ENCODE measurements at places on chromosomes 2 and 18. TPM values are rescaled to one million over a fixed set of nuclear protein-coding genes. Genes with fewer than 3 reads are reported as not detected.
A peak's percentile ranks its signal among the peaks of the same experiment; 100 is the strongest.

Gene MAP4K4
- total RNA-seq = 92.8 TPM

Gene LOXL3
- total RNA-seq = 0.25 TPM

Gene SEPTIN10
- total RNA-seq = 2.6 TPM

Gene TDRD15
- total RNA-seq = not detected

Gene OR6B2
- total RNA-seq = not detected

Gene LINC00305
- not detected for total RNA-seq

Gene DPY30
- 12.4 TPM for total RNA-seq

DNA sequence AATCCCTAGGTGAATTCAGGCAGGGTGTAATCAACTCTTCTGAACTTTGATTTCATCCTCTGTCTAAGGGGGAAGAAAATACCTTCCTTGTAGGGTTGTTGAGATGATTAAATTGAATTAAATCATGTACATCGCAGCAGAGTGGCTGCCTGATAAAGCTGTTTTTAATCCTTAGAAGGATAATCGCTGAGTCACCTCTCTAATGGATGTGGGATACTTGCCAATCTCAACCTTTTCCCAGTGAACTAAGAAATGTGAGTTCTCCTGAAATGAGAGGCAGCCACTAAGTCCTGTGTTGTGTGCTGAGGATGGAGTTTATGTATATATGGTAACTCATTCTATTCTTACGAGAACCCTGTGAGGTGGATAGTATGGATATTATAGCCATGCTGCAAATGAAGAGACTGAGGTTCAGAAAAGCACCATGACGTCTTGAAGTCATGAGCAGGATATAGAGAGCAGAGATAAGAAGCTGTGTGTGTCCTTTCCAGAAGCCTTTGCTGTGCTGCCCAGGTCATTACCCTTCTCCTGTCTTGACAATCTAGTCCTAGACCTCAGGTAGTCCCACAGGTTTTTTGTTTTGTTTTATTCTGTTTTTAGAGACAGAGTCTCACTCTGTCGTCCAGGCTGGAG is 93.3 kb downstream of the HNRNPLL start:
- H3K4me1 ChIP-seq = peaks cover 7% of the 10 kb centered on the region
- no peaks in the 10 kb centered on the region for H3K36me3 ChIP-seq
- no peak for DNase-seq
- no peak overlapping the region for H3K27ac ChIP-seq
- H3K4me3 ChIP-seq = no peak overlapping the region

DNA sequence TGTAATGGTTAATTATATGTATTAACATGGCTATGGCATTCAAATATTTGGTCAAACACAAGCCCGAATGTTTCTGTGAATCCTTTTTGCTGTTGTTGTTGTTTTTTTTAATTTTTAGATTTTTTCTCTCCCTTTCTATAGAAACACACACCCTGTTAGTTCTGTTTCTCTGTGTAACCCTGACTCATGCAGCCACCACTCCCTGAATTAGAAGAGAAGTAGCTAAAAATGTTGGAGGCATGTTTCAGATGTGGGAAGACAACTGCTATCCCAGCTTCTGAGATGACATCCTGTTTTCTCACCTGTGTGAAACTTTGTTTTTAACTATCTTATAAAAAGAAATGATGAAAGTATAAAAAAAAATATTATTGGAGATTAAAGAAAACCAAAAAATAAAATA is 219.6 kb upstream of the RGPD4 start:
- DNase-seq = no peak
- no peaks in the 10 kb centered on the region for H3K36me3 ChIP-seq
- no peak overlapping the region for H3K27ac ChIP-seq

DNA sequence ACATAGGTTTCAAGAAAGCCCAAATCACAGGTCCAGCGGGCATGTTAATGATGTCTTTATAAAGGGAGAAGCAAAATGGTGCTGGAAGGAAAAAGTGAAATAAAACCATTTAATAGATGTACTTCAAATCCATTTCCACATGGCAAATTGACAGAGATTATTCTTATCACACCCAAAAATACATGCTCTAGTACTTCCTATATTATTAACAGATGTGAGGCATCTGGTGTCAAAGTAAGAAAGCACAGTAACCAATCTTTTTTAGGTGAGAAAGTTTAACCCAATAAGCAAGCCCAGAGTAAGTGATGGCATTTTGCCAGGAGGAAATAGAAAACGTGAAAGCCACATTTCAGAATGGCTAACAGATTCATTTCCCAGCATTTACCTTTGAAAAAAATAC is 128.0 kb downstream of the ABCA12 start:
- H3K27ac ChIP-seq = no peak overlapping the region
- no peak for DNase-seq
- no peaks in the 10 kb centered on the region for H3K27me3 ChIP-seq
- H3K4me1 ChIP-seq = no peaks in the 10 kb centered on the region

GRCh38 chr2:231900486-231900942 is 25.7 kb downstream of the NPPC start:
- no peak overlapping the region for H3K4me3 ChIP-seq
- peaks cover 2% of the 10 kb centered on the region for H3K4me1 ChIP-seq
- H3K27me3 ChIP-seq = no peaks in the 10 kb centered on the region
- no peak overlapping the region for H3K27ac ChIP-seq
- H3K36me3 ChIP-seq = no peaks in the 10 kb centered on the region
- peak; percentile 33 for DNase-seq

GRCh38 chr18:57743008-57743407 is 60.1 kb downstream of the ATP8B1 start:
- H3K27me3 ChIP-seq = no peaks in the 10 kb centered on the region
- no peak overlapping the region for H3K27ac ChIP-seq
- H3K36me3 ChIP-seq = no peaks in the 10 kb centered on the region
- H3K4me1 ChIP-seq = no peaks in the 10 kb centered on the region
- DNase-seq = no peak

- no peaks in the 10 kb centered on the region for H3K27me3 ChIP-seq
- H3K36me3 ChIP-seq = no peaks in the 10 kb centered on the region
- no peak for DNase-seq
- H3K27ac ChIP-seq = no peak overlapping the region
Measured at GRCh38 chr18:44729631-44730101, 49.0 kb downstream of the SETBP1 start.

- no peaks in the 10 kb centered on the region for H3K4me1 ChIP-seq
- no peaks in the 10 kb centered on the region for H3K36me3 ChIP-seq
- H3K4me3 ChIP-seq = no peak overlapping the region
- no peaks in the 10 kb centered on the region for H3K27me3 ChIP-seq
- H3K27ac ChIP-seq = no peak overlapping the region
Measured at GRCh38 chr2:140502951-140503630, 1627.7 kb downstream of the LRP1B start.

DNA sequence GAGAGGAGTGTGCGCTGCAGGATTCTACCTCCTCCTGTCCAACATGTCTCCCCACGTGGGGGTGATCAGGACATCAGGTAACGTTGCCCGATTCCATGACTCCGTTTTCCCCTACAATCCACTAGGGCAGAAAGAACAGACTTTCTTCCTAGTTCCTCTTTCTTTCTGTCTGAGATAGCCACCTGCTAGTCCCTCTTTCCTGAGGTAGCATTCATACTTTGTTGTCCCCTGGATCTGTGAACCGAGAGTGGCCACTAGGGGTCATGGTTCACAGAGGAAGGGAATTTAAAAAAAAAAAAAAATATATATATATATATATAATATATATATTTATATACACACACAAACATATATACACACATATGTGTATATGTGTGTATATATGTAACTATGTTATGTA is 210.0 kb upstream of the ZNF521 start:
- no peak overlapping the region for H3K4me3 ChIP-seq
- no peaks in the 10 kb centered on the region for H3K36me3 ChIP-seq
- H3K27me3 ChIP-seq = no peaks in the 10 kb centered on the region
- H3K4me1 ChIP-seq = no peaks in the 10 kb centered on the region
- no peak overlapping the region for H3K27ac ChIP-seq
- DNase-seq = no peak

DNA sequence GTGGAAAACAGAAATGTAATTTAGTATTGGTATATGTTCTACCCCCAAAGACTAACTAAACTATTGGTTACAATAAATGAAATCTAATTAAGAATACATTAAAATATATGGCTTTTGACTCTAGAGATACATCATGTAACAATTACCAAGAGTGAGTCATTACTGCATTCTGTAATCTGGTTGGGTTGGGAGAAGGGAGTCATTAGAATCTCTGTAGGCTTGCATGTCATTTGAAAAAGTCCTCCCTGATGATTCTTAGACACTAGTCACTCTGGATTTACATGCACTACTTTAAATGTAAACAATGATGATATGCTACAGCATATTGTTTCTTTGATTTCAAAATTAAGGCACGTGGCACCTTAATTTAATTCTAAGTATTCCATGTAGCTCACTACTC is 293.4 kb upstream of the CHST9 start:
- H3K27me3 ChIP-seq = no peaks in the 10 kb centered on the region
- no peak overlapping the region for H3K4me3 ChIP-seq
- no peak overlapping the region for H3K27ac ChIP-seq
- H3K36me3 ChIP-seq = no peaks in the 10 kb centered on the region
- no peak for DNase-seq

- DNase-seq = no peak
- peaks cover 13% of the 10 kb centered on the region for H3K27me3 ChIP-seq
- H3K36me3 ChIP-seq = no peaks in the 10 kb centered on the region
- H3K27ac ChIP-seq = no peak overlapping the region
Measured at GRCh38 chr2:71256421-71256820, 29.5 kb upstream of the PAIP2B start.

DNA sequence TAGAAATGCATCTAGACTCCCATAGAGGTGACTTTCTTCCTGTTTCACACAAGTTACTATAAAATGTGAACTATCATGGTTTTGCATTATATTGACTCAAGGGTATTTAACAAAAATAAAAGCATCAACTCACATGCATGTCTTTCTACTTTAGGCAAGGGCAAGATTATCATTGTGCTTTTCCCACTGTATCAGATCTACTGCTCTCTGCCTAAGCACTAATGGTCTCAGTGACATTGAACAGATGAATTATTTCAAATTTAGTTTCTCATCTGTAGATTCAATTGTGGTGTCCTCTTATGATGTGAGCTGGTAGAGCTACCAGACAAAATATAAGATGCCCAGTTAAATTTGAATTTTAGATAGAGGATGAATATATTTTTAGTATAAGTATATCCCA is 113.9 kb downstream of the MTX2 start:
- H3K27ac ChIP-seq = no peak overlapping the region
- no peaks in the 10 kb centered on the region for H3K4me1 ChIP-seq
- no peaks in the 10 kb centered on the region for H3K36me3 ChIP-seq
- DNase-seq = no peak
- no peak overlapping the region for H3K4me3 ChIP-seq

GRCh38 chr2:74239346-74239745 is 40.9 kb downstream of the MTHFD2 start:
- H3K27me3 ChIP-seq = no peaks in the 10 kb centered on the region
- no peaks in the 10 kb centered on the region for H3K4me1 ChIP-seq

GRCh38 chr2:194486326-194486725 is 1170.7 kb upstream of the SLC39A10 start:
- no peaks in the 10 kb centered on the region for H3K36me3 ChIP-seq
- no peaks in the 10 kb centered on the region for H3K4me1 ChIP-seq
- H3K27ac ChIP-seq = no peak overlapping the region
- H3K27me3 ChIP-seq = no peaks in the 10 kb centered on the region

DNA sequence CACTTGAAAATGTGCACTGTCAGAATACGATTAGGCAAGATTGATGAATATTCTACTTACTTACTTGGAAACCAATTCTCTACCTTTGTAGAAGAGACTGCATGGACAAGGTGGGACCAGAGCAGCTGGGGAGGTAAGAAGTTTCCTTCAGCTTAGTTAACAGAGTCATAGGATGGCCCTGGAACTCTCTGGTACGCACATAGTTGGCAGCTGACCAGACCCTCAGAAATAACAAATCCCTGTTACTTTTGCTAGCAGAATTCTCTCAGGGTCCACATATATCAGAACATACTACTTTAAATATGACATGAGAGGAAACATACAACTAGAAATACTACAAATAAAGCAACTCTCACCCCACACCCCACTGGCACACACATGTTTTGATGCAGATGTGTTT is 24.8 kb upstream of the STAT1 start:
- no peak overlapping the region for H3K27ac ChIP-seq
- peaks cover 55% of the 10 kb centered on the region for H3K36me3 ChIP-seq
- peaks cover 27% of the 10 kb centered on the region for H3K4me1 ChIP-seq
- no peak for DNase-seq

- no peaks in the 10 kb centered on the region for H3K36me3 ChIP-seq
- no peaks in the 10 kb centered on the region for H3K4me1 ChIP-seq
- H3K4me3 ChIP-seq = no peak overlapping the region
- DNase-seq = no peak
- no peaks in the 10 kb centered on the region for H3K27me3 ChIP-seq
Measured at GRCh38 chr2:109428841-109429566, 184.8 kb downstream of the SEPTIN10 start.
